ENCODE measurements at places on chromosomes 7 and 10.

- DNase-seq: no peak
Observed at GRCh38 chr7:102153599-102153946, 133.1 kb upstream of the SH2B2 start.

DNA sequence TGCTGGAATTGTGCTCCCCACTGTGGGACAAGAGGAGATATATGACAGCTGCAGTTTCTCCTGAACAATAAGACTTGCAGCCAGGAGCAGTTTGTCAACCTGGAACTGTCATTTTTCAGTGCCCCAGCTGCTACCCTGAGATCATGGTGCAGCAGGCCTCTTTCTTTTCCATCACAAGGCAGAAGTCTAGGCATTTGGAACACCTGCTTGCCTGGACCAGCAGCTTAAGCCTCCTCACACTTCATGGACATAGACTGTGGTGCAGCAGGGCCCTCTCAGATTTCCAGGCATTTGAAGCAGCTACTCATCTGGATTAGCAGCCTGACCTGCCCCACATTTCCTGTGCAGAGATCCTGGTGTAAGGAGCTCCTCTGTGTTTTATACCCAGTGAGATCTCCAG is 450.7 kb upstream of the TEX47 start:
- DNase-seq: no peak

DNA sequence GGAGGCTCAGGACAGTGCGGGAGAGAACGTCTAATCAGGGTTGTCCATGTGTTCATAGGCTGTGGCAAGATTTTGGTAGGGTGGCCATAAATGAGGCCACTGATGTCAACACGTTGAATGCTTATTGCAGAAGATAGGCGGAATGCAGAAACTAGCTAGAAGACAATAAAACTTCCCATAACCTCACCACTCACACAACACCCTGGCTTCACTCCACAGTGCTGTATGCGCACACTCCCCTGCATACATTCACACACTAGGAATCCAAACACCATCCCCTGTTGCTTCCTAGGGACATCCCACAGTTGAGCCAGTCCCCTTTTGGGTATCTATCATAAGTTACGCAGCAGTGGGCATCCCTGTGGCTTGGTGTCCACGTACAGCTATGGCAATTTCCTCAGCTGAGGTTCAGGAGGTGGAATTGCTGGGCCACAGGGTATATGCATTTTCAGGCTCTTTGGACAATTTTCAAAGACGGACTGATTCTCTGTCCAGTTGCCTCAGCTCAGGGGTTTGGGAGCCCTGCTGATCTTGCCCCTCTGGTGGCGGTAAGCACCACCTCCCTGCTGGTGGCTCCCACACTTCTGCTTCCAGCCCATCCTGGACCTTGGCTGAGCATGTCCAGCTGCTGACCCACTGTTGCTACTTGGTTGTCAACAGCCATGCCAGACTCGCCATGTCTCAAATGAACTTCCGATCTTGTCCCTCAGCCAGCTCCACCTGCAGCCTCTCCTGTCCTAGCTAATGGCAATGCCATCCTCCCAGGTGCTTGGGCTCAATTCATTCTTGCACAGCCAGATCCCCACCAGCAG is 36.4 kb downstream of the CDH23 start:
- no peak for DNase-seq

GRCh38 chr7:8217200-8218068 is 44.5 kb downstream of the ICA1 start:
- no peak for DNase-seq

GRCh38 chr10:22690614-22691431 is 23.6 kb downstream of the PIP4K2A start:
- DNase-seq: no peak

- DNase-seq: no peak
Observed at GRCh38 chr7:2736411-2736914, 48.5 kb downstream of the AMZ1 start.

DNA sequence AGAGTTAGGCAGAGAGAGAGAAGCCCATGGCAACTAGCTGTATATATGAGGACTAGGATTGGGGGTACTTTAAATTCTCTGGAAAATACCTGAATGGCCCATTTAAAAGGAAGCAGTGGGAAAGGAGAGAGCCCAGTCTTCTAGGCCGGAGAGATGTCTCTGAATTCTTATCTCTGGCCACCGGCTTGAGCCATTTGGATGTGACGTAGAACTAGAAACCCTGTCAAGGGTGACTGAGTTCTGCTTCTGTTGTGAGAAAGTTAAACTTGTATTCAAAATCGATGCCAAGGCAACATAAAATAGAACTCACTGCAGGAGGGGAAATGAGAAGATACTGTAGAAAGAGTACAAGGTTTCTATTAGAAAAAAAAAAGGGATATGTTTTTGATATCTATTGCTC is 6.3 kb upstream of the GSTK1 start:
- DNase-seq: no peak

DNA sequence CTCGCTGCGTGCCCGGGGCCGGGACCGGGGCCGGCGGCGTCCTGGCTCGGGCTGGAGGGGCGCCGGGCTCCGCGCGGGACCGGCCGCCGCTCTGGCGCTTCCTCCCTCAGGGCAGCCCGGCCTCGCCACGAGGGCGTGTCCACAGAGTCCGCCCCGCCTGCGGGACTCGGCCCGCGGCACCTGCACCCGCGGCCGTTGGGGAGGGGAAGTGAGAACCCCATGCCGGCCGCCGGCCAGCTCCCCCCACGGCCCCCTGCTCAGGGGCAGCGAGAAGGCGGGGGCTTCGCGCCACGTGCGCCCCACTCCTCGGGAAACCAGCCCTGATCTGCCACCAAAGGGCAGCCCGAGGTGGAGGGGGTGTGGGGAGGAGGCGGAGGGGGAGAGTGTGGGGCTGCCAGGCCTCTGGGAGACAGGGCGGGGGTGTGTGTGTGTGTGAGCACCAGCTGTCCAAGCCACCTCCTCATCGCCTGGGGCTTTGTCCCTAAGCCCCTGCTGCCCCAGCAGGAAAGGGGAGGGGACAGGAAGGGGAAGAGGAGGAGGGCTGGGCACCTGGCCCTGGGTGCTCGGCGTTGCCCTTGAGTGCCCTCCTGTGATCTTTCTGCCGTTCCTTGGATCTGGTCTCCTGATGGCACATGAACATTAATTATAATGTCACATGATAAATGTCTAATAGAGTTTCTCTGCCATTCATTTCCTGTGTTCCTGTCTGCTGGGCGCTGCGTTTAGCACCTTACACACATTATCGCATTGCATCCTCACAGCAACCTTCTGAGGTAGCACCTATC is at the start of gene PIK3AP1:
Gene PIK3AP1 (minus strand): TSS at position 93 of the 785 bp plus-strand sequence. CDS start 120 bp downstream, outside the sequence.
- DNase-seq: no peak

DNA sequence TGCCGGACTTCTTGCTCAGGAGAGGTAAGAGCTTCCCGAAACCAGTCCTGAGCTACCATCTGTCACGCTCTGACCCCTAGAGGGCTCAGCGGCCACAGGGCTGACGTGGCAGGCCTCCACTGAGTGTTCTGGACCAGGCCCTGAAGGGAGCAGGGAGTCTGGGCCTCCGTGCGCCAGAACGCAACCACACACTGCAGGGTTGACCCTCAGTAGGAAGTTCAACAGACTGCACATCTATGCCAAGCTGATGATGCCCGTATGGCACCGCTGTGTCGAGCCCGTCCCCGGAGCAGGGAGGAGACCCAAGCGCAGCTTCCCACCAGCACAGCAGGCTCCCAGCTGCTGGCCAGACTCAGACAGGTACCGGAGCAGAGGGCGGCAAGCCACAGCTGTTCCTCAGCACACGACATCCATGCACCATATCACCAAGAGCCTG is 39.2 kb downstream of the CAMK2B start:
- no peak for DNase-seq

DNA sequence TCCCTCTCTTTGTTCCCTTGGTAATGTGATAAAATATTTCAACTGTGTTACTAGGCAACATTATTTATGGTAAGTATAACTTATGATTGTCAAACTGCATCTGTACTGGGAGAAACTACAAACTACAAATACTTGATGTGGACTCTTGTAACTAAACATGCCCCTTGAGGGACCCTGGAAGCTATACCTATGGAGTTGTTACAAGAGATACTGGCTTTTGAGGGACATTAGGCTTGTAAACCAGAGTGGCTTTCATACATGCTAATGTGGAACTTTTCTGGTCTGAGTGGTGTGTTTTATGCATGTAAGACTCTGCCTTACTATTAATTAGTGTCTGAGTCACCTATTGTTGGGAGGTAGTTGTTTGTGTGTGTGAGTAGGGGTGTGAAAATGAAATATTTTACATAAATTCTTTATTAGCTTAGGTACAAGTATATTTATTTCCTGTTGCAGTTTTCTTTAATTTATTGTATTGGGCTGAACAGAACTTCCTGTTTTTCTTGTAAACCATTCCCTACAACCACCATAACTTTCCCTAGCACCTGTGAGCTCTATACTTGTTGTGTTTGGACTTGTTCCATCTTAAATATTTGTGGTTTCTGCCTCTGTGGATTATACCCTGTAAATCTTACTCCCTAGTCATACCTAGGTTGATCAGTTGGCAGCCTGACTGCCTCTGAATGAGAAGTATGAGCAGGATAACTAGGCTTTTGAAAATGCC is 49.8 kb downstream of the STK31 start:
- DNase-seq: no peak

DNA sequence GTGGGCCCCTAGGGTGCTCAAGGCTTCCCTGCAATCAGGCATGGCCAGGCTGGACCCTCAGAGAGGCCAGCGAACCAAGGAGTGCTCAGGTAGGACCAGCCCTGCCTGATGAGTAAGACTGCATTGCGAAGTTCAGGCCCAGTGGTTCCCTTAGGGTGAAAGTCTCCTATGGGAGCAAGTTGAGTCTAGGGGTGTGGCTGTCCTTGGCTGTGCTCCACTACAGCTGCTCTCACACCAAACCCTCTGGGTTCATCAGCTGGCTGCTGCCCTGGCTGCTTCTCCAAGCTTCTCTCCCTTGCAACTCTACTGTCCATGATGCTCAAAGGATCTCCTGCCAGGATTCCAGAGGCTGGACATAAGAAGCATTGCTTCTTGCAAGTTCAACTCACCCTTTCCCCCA is 18.7 kb downstream of the FAM25A start:
- DNase-seq: no peak

GRCh38 chr10:74024600-74024999 is 26.7 kb downstream of the VCL start:
- no peak for DNase-seq

DNA sequence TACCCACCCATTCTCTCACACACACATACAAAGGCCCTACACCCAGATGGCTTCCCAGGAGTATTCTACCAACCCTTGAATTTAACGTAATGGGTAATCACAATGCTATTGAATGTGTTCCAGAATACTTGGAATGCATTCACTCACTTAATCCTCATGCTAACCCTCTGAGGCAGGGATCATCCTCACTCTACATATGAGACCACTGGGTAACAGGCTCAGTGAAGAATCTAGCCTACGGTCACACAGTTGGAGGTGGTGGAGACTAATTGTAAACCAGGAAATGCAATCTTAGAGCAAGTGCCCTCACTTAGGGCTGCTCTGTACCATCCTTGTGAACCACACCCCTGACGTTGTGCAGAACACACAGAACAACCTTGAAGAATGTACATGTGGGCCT is 87.5 kb downstream of the PPP1R3C start:
- no peak for DNase-seq

DNA sequence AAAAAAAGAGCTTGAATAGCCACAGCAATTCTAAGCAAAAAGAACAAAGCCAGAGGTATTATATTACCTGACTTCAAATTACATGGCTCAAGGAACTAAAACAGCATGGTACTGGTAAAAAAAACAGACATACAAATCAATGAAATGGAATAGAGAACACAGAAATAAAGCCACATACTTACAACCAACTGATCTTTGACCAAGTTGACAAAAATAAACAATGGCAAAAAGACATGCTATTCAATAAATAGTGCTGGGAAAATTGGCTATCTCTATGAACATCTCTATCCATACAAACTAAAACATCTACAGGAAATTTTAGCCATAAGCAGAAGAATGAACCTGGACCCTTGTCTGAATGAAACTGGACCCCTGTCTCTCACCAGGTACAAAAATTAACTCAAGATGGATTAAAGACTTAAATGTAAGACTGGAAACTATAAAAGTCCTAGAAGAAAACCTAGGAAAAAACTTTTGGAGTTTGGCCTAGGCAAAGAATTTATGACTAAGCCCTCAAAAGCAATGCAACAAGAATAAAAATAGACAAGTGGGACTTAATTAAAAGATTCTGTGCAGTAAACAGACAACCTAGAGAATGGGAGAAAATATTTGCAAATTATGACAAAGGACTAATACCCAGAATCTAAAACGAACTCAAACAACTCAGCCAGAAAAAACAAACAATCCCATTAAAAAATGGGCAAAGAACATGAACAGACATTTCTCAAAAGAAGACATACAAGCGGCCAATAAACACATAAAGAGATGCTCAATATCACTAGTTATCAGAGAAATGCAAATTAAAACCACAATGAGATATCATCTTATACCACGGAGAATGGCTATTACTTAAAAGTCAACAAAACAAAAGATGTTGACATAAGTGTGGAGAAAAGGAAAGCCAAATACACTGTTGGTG is 72.8 kb upstream of the DDC start:
- no peak for DNase-seq

DNA sequence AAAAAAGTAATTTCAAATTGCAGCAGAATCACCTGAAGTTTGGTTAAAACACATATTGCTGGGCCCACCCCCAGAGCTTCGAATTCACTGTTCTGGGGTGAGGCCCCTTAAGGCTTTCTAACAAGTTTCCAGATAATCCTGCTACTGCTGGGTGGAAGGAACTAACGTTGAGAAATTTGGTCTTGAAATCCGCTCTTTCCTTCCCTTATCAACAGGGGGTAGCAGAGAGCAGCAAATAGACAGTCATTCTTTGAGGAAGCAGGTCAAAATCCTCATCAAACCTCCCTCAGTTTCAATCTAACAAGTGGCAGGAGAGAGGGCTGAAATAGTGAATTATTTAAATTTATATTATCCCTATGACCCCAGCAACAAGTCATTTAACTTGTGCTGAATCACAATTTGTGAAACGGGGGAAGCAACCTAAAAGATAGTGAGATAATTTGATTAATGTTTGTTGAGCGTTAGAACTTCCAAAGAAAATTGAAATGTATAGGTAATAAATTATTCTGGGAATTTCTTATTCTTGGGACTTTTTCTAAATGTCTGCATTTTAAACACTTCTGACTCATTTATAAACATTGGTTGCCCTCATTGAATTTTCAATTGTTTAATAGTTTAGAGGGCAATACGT is 21.7 kb upstream of the MALSU1 start:
- DNase-seq: no peak

GRCh38 chr10:69649786-69650550 is 19.9 kb downstream of the FAM241B start:
- no peak for DNase-seq

DNA sequence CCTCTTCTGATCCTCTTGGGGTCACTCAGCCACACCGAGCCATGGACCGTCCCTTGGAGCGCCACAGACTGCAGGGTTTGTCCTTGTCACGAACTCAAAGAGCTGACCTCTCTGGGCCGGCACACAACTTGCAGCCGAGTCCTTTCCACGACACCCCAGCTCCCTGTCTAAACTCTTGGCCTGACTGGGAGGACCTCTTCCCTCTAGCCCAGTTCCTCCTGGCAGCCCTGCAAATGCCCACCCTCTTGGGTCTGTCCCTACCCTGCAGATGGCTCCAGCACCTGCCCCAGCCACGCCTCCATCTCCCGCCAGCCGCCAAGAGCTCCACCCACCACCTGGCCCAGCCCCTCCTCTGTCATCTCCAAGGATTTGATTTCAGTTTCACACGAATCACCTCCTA is 339.2 kb downstream of the DNAJB6 start:
- no peak for DNase-seq

All from activated T-helper 1 cell treated with anti-CD3 and anti-CD28 coated beads, Interleukin-2, amount 50 U/mL, for 16 hours (primary cell).